T-helper 2 cell (primary cell): ENCODE measurements at places on chromosomes 3 and 15.

GRCh38 chr15:48766196-48766595, 44.7 kb downstream of the CEP152 start:
- DNase-seq, result no peak

GRCh38 chr3:140763532-140763931, 85.7 kb downstream of the TRIM42 start:
- no peak for DNase-seq

GRCh38 chr3:186411994-186412393, 50.0 kb upstream of the DGKG start:
- DNase-seq, result no peak

GRCh38 chr3:30600572-30600971, 5.8 kb upstream of the TGFBR2 start:
- no peak for DNase-seq
